ENCODE measurements at places on chromosomes 4 and X. TPM values are rescaled to one million over a fixed set of nuclear protein-coding genes. Genes with fewer than 3 reads are reported as not detected.

Gene PSMD10
- total RNA-seq = 65.9 TPM

Gene WDR17
- total RNA-seq = 2.0 TPM

Gene MAMLD1
- 6.3 TPM for total RNA-seq

Gene SLIT2
- not detected for total RNA-seq

Gene STAP1
- not detected for total RNA-seq

Gene TCP11X2
- not detected for total RNA-seq

Gene RADX
- total RNA-seq = 0.06 TPM

Gene AFM
- total RNA-seq = not detected

Gene TMPRSS11A
- not detected for total RNA-seq

Gene NLGN3
- total RNA-seq = 0.97 TPM

Gene PGAM4
- 0.21 TPM for total RNA-seq

Gene CXCL8
- total RNA-seq = 10.4 TPM

Gene SATL1
- total RNA-seq = not detected

Gene AR
- 3.2 TPM for total RNA-seq

Gene HPGDS
- not detected for total RNA-seq

Gene GTPBP6
- total RNA-seq = 49.8 TPM

Gene FABP2
- total RNA-seq = not detected

Gene ASMT
- 0.15 TPM for total RNA-seq

Gene SPIN2A
- total RNA-seq = 0.15 TPM

Gene PCDH10
- total RNA-seq = 0.10 TPM

Gene IL1RAPL1
- total RNA-seq = not detected

Gene PDCL2
- total RNA-seq = not detected

Gene HMX1
- 0.13 TPM for total RNA-seq

Gene ADH1A
- not detected for total RNA-seq

Gene CXCL5
- 28.1 TPM for total RNA-seq

Gene TLL1
- 0.22 TPM for total RNA-seq

Gene MAGEB1
- not detected for total RNA-seq

Gene TEX13A
- total RNA-seq = not detected

Gene TCEAL7
- total RNA-seq = not detected

Gene SYNPO2
- total RNA-seq = 1.0 TPM

Gene F9
- total RNA-seq = not detected

Gene MID2
- total RNA-seq = 8.4 TPM

Gene LDB2
- not detected for total RNA-seq

Gene H2BW1
- not detected for total RNA-seq

Gene CXCL1
- 6.0 TPM for total RNA-seq

Gene C4orf36
- total RNA-seq = 1.2 TPM

Measured in A549 treated with Hydrocortisone at 1 μM for 4 hours (cell line).